Upper lobe of left lung (tissue), 6 donors: ENCODE measurements at places on chromosomes 16 and 17. TPM values are rescaled to one million over a fixed set of nuclear protein-coding genes. Genes with fewer than 3 reads are reported as not detected.

TM4SF5 gene
- total RNA-seq, result not detected

DEXI gene
- 39.0 TPM for total RNA-seq

DNA sequence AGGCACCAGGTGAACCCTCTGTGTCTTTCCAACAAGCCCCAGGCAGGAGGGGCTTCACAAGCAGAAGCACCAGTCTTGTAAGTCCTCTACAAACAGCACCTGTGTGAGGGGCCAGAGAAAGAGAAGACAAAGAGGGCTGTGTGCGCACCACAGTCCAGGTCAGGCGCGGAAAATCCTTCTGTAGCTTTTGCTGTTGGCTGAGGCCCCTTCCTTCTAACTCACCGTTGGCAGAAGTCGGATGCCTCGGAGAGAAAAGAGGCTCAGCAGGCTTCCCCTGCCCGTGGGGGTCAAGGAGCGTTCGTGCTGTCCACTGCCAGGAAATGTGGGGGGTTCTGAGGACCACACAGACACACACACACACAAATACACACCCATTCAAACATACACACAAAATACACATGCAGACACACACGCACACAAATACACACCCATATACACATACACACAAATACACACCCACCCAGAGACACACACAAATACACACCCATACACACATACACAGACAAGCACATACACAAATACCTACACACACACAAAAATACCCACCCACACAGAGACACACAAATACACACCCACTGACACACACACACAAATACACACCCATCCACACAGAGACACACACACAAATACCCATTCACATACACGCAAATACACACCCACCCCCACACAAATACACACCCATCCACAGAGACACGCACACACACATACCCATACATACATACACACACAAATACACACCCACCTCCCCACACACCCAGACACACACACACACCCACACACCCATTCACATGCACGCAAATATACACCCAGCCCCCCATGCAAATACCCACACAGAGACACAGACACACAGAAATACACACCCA, 6.8 kb downstream of the ZG16B start:
- no peak overlapping the region for H3K27ac ChIP-seq
- H3K4me3 ChIP-seq, result no peak overlapping the region
- no peak for DNase-seq
- H3K36me3 ChIP-seq, result no peaks in the 10 kb centered on the region

DNA sequence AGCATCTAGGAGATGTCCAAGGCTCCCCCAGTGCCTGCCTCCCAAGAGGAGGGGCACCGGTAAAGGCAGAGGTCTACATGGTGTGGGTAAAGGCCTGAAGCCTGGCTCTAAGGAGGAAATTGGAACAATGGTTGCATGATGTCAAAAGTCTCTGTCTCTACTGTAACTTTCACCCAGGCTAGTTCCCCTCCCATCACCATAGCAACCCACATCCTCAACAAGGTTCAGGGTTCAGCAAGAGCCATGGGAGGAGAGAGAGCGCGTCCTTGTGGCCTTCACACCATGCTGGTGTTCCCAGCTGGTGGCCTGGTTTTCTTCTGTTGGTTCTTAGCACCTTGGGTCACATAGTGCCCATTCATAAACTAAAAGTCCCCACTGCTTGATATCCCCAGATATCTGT, 196.7 kb upstream of the CDH5 start:
- H3K4me1 ChIP-seq, result no peaks in the 10 kb centered on the region
- no peak for DNase-seq
- no peaks in the 10 kb centered on the region for H3K27me3 ChIP-seq
- no peaks in the 10 kb centered on the region for H3K36me3 ChIP-seq

GRCh38 chr17:81365148-81365600, 30.1 kb upstream of the BAHCC1 start:
- H3K4me1 ChIP-seq, result peaks cover 40% of the 10 kb centered on the region
- no peak overlapping the region for H3K4me3 ChIP-seq
- no peaks in the 10 kb centered on the region for H3K27me3 ChIP-seq
- H3K27ac ChIP-seq, result peak overlapping the region; percentile 94
- DNase-seq, result peak; percentile 90

DNA sequence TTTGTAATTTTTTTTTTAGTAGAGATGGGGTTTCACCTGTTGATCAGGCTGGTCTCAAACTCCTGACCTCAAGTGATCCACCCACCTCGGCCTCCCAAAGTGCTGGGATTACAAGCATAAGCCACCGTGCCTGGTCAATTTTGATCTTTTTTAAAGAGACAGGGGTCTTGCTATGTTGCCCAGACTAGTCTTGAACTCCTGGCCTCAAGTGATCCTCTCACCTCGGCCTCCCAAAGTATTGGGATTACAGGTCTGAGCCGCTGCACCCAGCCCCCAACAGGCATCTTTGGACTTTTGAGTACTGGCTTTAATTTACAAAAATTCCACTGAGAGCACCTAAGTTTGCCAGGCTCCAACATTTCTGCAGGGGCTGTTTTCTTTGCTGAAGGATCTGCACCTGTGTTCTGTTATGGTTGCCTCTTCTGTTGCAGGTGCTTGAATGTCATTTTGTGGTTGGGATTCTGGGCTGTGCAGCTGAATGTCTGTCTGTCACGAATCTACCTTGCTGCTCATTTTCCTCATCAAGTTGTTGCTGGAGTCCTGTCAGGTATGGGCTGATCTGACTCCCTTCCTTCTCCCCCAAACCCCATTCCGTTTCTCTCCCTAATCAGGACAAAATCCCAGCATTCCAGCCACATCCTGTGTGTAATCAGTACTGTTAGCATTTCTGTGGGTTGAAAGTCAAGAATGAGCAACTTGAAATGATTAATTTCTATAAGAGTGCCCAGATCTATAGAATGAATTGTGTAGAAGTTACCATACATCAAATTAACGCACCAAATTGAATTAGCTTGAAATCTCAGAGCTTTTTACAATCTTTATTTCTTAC, 8.5 kb downstream of the G6PC1 start:
- DNase-seq, result no peak
- no peaks in the 10 kb centered on the region for H3K4me1 ChIP-seq
- H3K27me3 ChIP-seq, result no peaks in the 10 kb centered on the region
- H3K4me3 ChIP-seq, result no peak overlapping the region

DNA sequence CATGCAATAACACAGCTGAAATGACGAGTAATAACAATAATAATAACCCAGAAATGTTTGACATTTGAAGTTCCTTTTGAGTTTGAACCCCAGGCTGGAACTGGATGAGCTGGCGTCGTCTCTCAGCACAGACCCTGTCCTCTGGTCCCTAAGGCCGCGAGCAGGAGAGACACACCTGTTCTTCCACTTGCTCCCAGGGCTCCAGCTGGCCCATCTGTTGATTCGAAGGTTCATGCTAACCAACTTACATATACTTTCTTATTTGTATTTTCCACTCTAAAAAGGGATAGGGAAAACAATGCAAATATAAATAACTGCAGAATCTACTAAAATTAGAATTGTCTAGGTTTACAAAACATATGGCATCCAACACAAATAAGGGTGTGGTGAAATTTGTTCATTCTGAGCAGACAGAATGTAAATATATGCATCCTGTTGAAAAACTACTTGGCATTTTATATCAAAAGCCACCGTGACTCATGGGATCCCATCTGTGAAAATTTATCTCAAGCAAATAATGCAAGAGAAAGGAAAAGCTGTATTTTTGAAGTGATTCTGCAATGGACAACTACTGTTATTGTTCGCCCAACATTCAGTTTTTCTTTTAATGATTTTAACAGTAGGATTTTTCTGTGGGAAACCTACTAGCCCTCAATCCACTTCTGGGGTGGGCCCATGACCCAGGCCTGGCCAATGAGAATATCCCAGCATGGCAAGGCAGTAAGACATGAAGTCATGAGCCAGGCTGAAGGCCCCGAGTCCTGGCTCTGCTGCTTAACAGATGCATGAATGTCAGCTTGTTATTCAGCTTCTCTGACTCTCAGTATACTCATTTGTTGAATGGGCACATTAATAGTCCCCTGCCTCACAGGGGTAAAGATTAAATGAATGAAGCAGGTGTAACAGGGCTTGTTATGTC, 13.2 kb upstream of the RGS9 start:
- DNase-seq, result no peak
- no peaks in the 10 kb centered on the region for H3K36me3 ChIP-seq
- peak overlapping the region; percentile 90 for H3K27ac ChIP-seq
- H3K4me3 ChIP-seq, result peak overlapping the region; percentile 83
- peaks cover 11% of the 10 kb centered on the region for H3K4me1 ChIP-seq

- no peaks in the 10 kb centered on the region for H3K27me3 ChIP-seq
- H3K36me3 ChIP-seq, result no peaks in the 10 kb centered on the region
- peaks cover 3% of the 10 kb centered on the region for H3K4me1 ChIP-seq
- H3K27ac ChIP-seq, result no peak overlapping the region
- no peak overlapping the region for H3K4me3 ChIP-seq
- DNase-seq, result no peak
Measured at GRCh38 chr17:76820039-76820438, 48.2 kb upstream of the MGAT5B start.

GRCh38 chr17:13885953-13886889, 183.1 kb upstream of the COX10 start:
- H3K36me3 ChIP-seq, result no peaks in the 10 kb centered on the region
- H3K4me3 ChIP-seq, result no peak overlapping the region
- no peaks in the 10 kb centered on the region for H3K27me3 ChIP-seq
- H3K27ac ChIP-seq, result no peak overlapping the region
- no peak for DNase-seq
